ENCODE measurements at places on chromosomes 1 and 21.

DNA sequence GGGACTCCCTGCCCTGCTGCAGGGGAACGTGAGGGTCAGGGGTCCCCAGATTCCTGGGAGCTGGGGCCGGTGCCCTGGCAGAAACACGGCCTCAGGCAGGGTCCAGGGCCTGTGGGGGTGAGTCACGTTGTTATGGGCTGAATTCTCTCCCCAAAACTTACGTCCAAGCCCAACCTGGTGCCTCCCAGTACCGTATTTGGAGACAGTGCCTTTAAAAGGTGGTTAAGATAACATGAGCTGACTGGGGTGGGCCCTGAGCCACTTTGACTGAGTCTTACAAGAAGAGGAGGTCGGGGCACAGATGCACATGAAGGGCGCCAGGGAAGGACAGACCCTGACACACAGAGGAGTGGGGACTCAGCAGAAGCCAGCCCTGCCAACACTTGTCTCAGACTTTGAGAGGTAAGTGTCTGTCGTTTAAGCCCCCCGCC lies 99.9 kb downstream of the WDR4 start:
- DNase-seq: no peak

- peak; percentile 34 for DNase-seq
These were observed 102.8 kb downstream of the RHOU start for GRCh38 chr1:228837817-228838716.

- DNase-seq: no peak
These were observed 5.4 kb downstream of the EIF2D start for GRCh38 chr1:206606867-206607266.

- no peak for DNase-seq
These were observed 19.8 kb downstream of the RPRD2 start for GRCh38 chr1:150383631-150384324.

- no peak for DNase-seq
These were observed 11.7 kb downstream of the PDIK1L start for GRCh38 chr1:26122988-26123973.

GRCh38 chr1:182159443-182159842 lies 97.9 kb upstream of the ZNF648 start:
- no peak for DNase-seq

DNA sequence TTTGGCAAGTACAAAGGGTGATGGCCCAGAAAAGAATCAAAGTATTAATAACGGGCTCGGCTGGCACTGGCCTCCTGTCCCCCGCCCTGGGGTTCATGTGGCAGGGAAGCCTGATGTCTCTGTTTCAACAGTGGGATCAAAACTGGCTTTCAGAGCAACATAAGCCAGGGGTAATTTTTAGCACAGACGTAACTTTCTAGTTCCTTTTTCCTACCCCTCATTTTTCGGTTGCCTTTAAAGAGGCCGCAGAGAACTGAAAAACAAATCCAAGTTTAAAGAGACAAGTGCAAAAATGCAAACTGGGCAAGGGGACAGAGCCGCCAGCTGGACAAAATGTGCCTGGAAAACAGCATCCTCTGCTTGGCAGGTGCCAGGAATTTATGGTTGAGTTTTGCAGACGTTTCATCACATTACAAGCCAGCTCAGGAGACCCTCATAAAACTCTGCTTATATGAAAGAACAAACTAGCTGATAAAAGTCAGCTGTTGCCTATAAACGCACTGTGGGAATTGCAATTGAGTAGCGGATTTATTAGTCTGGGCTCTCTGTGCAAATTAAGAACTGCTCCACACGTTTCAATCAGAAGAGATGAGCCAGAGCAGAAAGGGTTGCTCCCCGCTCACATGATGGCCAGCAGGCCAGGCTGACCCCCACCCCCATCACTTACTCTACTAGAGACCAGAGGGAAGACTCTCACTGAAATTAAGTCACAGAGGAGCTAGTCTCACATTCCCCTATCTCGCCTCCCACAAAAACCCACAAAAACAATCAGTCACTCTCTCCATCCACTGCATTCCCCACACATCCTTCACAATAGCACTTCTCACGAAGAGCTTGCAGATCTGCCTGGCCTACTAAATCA lies 15.8 kb upstream of the CDCA8 start:
- DNase-seq: no peak

DNA sequence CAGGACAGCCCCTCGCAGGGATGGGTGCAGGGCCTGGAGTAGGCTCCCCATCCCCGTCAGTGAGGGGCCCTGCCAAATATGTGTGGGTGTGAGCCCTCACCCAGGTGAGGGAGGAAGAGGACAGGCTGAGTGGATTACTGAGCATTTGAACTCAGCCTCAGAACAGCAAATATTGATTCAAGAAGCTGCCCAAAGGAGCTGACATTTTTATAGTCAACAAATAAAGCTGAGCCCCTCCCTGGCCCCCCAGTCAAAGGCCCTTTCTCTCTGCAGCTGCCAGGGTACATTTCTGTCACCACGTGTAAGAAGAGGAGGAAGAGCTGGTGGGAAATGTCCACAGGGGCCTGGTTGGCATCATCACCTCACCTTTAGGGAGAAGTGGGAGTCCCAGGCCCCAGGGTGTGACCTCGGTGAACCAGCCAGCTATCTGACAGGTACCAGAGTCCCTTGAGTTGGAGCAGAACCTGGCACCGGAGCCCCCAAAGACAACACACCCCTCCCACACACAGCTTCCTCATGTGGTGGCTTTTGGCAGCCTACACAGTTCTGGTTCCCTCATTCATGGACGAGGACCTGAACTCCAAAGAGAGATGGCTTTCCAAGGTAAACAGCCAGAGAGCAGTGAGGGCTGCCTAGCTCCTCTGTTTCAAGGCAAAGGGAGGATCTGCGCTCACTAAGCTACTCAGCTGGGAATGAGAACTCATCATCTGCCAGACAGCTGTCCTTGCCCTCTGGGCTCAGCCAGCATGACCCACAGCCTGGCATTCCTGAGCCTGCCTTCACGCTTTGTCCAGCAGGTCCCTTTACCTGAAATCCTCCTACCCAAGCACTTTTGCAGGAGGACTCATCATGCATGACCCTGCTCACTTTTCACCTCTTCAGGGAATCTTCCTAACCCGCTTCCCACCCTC lies 43.0 kb upstream of the TENT5C start:
- DNase-seq: peak; percentile 24

- DNase-seq: no peak
These were observed 63.0 kb upstream of the RGS1 start for GRCh38 chr1:192512426-192513162.

- DNase-seq: peak; percentile 72
These were observed 27.2 kb upstream of the ITLN2 start for GRCh38 chr1:160981584-160982411.

GRCh38 chr1:38273196-38273804 lies 226.7 kb upstream of the POU3F1 start:
- no peak for DNase-seq

- DNase-seq: no peak
These were observed 183.4 kb upstream of the C1orf174 start for GRCh38 chr1:4083231-4084047.

DNA sequence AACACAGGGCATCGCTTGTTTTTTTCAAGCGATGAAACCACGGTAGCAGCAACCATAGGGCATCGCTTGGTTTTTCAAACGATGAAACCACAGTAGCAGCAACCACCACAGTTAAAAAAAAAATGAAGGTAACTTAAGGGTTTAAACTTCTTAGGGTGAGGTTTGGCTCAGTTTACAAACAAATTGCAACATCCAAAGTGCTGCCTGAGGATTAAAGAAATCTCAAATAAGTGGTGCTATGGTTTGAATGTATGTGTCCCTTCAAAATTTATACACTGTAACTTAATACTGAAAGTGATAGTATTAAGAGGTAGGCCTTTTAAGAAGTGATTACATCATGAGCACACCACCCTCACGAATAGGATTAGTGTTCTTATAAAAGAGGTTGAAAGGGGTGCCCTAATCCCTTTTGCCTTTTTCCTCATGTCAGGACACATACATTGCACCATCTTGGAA lies 6.4 kb upstream of the GBP5 start:
- no peak for DNase-seq

DNA sequence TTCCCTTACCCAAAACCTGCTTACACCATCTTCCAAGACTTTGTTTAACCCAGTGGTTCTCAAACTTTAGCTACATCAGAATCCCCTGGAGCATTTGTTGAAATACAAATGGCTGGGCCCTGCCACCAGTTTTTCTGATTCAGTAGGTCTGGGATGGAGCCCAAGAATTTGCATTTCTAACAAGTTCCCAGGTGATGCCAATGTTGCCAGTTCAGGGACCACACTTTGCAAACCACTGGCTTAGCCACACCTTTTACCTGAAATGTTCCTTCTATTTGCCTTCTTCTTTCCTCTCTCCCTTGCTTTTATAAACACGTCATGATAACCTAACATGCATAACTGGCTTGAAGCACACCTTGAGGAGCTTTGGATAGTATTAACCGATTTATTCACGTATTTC lies 16.1 kb upstream of the FCAMR start:
- DNase-seq: no peak

- DNase-seq: no peak
These were observed 31.1 kb upstream of the POFUT2 start for GRCh38 chr21:45318556-45319404.

GRCh38 chr21:45277101-45278045 lies 10.3 kb downstream of the POFUT2 start:
- no peak for DNase-seq

GRCh38 chr21:42554251-42554961 lies 40.8 kb downstream of the SLC37A1 start:
- DNase-seq: no peak

DNA sequence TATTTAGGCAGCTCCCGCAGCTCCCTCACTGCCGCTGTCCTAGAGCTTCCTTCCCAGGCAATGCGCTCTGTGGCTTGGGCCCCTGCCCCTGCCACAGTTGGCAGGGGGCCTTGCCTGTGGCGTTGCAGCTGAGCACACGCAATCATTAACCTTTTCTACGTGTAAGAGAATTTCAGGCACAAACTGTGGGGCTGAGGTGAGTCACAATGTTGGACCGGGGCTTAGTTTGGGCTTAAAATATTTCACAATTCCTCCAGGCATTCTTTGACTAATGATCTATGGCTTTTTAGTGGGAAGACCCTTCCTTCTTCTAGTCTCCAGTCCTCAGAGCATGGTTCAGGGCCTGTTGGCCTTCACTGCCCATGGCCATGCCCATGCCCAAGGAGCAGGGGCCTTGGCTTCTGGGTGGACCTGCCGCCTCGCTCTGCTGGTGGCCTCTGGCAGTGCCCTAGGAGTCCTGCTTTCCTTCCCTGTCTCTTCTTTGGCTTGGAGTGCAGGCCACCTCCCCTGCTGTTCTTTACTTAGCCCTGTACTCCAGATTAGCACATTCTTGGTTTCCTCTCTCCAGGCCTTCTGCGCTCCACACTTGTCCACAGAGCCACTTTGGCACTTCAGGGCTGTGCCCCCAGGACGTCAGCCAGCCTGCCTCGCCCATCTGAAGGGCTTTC lies 39.2 kb downstream of the MAPKAPK2 start:
- no peak for DNase-seq

DNA sequence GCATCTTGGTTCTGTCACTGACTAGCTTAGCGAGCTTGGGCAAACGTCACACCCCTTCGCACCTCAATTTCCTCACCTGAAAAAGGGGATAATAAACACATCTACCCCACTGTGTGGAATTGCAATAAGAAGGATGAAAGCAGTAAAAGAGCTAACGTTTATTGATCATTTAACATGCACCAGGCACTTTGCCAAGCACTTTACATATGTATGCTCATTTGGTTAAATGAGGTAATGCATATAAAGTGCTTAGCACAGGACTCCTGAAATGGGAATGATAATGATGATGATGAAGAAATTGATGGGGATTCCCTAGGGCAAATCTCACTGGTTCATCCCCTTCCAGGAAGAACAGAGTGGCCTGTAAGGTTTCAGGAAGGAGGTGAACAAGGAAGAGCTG lies 4.8 kb downstream of the NKAIN1 start:
- no peak for DNase-seq

- no peak for DNase-seq
These were observed 2.5 kb upstream of the UBASH3A start for GRCh38 chr21:42401154-42401553.

DNA sequence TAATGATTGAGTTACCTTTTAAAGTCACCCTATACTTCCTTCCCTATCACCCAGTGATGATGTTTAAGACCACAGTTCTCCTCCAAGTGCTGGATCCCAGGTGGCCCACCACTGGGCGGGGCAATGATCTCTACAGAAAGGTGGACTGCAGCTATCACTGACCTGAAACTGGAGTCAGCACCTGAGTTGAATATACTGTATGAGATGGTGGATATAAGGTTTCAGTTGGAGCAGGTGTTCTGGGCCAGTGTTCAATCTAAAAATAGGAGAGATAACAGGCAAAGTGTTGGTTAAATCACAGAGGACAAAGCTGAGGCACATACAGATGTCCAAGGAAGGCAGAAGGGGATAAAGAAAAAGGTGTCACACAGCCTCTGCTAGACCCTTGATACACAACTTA lies 96.6 kb downstream of the SIPA1L2 start:
- no peak for DNase-seq

DNA sequence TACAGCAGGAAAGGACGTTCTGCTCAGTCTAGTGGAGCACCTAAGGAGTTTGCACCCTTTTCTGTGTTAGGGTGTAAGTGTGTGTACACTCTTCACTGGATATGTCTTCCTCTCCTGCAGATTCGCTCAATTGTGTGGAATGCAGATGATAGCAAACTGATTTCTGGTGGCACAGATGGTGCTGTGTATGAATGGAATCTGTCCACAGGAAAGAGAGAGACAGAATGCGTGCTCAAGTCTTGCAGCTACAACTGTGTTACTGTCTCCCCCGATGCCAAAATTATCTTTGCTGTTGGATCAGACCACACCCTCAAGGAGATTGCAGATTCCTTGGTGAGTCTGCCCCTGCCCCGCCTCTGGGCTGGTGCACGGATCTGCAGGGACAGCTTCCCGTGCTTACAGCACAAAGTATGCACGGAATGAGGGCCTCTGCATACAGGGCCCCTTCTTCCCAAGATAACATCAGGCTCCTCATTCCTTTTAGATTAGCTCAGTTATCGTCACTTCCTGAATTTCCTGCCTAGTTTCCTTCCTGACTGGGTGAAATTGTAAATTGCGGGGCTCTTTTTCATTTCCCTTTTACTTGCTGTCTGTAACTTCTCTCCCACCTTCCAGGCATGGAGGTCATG lies 34.6 kb downstream of the CFAP57 start:
- no peak for DNase-seq

DNA sequence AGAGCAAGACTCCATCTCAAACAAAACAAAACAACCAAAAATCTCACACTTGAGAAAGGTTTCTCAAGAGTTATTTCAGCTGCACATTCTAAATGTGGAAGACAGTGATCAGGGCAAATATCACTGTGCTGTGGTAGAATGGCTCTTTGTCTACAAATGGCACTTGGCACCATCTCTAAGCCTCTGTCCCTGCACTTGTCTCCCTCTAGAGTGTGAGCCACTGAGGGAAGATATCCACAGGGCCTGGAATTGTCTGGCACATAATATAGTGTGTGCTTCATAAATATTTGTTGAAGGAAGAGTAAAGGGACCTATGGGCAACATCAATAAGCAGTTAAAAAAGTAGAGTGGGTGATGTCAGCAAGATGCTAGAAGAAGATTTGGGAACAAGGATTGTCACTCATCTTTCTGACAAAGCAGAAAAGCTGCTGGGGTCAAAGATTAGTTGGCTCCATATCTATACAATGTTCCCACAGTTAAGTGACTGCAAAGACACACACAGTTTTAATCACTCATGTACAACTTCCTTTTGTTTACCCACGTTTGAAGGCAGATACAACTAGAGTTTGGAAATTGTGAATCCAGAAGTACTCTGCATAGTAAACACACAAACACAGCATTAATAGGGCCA lies 19.1 kb downstream of the CD101 start:
- DNase-seq: no peak
